ENCODE measurements at places on chromosomes 2 and 18.

DNA sequence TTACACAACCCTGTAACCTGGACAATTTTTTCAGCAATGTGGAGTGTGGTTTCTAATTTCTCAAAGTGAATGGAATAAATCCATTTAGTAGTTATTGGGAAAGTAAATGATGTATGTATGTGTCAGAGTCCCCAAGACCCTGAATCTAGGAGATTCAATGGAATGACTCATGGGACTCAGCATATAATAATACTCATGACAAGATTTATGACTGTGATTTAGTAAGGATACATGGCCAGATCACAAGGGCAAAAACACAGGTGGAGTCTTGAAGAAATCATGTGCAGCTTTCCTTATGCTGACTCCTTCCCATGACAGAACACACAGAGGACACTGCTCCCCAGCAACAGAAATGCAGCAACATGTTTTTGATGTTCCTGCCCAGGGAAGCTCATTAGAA lies 1877.7 kb upstream of the LRRTM1 start:
- no peak for DNase-seq

DNA sequence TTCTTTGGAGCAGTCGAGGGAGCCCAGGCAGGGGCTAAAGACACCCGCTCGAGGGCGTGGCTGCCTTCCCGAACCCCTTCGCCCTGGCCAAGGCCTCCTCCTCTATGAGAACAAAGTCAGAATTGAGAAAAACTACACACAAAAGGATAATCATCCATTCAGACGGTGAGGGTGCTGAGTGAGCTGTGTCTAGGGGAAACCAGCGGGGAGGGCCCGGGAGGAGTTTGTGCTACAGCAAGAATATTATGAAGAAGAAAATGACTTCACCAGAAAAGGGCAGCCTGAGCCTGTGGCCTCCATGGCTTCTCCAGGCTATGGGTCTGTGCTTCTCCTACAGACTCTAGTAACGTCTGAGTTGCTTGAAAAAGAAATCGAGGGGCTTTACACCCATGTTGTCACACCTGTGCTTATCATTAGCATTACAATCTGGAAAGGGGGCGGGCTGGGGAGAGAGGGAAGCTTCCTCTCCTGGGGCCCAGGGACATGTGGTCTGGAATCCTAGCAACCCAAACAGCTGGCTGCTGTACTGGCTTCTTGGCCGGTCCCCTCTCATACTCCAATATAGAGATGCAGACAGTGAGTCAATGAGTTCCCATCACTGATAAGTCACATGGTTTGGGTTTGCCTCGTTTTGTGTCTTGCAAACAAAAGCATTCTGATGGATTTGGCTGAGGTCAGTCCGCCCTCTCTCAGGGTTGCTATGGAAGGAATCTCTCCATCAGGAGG lies 52.0 kb upstream of the ARL4C start:
- DNase-seq: no peak

- no peak for DNase-seq
Measured at GRCh38 chr2:240936106-240936505, 30.0 kb downstream of the CROCC2 start.

DNA sequence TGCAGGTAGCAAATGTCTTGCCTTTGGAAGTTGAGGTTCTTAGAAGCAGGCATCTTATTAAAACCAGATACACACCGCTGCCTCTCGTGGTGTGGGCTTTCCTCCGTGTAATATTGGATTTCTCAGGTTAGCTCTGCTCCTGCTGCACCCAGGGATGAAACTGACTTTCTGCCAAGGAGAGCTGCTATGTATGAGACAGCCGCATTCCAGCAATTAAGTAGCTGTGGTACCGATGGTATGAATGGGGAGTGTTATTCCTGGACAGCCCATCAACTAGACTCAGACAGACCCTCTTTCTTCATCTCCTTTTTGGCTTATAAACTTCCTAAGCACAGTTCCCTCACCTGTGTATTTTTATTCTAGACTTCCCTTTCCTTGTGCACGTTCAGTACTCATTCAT lies 6.8 kb upstream of the EHD3 start:
- no peak for DNase-seq

DNA sequence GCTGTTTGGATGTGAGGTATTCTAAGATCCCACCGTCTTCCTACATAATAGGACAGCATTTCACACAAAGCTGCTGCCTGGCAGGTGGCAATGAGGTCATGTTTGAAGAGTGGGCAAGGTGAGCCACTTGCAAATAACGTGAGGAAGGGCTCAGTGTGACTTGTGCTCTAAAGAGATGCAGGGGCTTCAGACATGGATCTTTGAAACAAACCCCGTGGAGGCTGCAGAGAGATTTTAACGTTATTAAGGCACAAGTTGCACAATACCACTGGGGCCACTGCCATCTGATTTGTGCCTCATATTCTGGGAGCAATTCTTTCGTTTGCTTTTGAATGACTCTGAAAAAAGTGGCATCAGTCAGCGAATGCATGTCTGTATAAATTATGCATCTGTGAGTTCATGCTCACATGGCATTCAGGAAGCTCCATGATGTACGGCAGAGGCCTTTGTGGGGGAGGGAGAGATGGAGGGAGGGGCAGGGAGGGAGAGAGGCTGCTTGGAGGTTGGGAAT lies 362.0 kb downstream of the SOX11 start:
- DNase-seq: peak; percentile 47

DNA sequence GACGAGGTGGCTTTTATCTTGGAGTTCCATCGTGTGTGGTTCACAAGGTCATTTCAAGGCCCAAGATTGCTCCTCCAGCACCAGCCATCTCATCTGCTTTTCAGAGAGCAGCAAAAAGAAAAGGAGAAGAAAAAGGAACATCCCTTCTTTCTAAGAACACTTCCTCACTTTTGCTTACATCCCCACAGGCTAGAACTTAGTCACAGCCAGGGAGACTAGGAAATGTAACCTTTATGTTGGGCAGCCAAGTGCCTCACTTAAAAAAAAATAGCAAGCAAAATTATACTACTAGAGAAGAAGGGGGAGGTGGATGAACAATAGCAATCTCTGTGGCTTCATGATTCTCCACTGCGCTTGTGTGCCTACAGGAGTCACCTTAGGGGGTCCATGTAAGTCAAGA lies 141.8 kb downstream of the SMAD2 start:
- DNase-seq: no peak

- peak; percentile 42 for DNase-seq
Measured at GRCh38 chr18:45621061-45621511, 5.8 kb downstream of the SLC14A2 start.

DNA sequence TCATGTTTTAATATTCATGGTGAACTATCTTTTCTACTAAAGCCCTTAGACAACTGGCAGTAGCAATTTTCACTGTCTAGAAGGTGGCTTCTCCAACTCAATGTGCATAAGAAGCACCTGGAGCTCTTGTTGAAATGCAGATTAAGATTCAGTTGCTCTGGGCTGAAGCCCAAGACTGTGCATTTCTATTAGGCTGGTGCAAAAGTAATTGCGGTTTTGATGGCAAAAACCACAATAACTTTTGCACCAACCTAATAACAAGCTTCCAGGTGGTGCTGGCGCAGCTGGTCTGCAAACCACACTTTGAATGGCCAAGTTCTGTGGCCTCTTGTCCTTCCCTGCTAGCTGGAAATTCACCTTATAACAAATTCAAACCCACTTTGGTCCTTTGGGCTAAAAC lies 26.7 kb upstream of the VPS54 start:
- DNase-seq: no peak

DNA sequence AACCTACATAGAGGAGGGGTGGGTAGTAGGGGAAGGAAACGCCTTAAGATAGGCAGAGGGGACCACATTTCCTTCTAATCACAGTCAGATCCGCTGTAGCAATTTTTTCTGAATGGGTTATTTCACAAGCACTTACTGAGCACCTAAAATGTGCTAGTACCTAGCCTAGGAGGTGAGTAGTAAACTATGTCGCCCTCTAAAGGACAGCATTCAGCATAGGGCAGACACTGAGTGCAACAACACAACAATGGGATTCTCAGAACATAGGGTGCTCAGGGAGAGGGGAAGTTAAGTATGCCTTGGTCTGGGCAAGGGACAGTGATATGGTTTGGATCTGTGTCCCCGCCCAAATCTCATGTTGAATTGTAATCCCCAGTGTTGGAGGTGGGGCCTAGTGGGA lies 166.1 kb upstream of the RAB6C start:
- no peak for DNase-seq

DNA sequence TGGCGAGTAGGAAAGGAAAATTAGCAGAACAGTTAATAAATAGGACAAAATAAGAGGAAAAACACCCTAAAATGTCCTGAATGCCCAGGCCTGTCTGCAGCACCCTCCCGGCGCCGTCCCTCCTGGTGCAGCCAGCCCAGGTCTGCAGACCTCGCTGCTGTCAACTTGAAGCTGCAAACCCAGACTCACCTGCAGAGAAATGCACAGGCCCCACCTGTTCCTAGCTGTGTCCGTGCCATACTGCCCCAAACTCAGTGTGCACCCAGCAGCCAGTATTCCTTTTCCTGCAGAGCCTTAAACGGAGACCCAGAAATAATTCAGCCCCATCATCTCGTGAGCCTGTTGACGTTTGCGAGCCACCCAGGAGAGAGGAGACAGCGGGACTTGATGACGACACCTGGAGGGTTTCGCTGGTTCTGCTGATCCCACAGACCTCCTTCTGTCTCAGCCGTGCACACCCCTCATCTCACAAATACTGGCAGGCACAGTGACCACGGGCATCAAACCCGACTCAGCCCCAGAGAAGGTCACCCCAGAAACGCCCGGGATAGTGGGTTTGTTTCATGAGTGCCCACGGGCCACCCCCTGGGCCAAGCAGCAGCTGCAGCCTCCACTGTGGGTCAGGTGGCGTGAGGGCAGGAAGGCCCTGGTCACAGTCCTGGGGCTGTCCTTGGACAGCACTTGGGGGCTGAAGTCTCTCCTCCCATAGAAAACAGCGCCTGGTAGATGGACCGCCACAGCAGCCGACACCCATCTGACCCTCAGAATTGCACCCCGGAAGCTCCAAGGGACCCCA lies 239.5 kb upstream of the SALL3 start:
- DNase-seq: no peak

- DNase-seq: no peak
Measured at GRCh38 chr18:55811925-55812324, 223.9 kb upstream of the TCF4 start.

GRCh38 chr2:50763776-50764175 lies 268.2 kb downstream of the NRXN1 start:
- DNase-seq: no peak

DNA sequence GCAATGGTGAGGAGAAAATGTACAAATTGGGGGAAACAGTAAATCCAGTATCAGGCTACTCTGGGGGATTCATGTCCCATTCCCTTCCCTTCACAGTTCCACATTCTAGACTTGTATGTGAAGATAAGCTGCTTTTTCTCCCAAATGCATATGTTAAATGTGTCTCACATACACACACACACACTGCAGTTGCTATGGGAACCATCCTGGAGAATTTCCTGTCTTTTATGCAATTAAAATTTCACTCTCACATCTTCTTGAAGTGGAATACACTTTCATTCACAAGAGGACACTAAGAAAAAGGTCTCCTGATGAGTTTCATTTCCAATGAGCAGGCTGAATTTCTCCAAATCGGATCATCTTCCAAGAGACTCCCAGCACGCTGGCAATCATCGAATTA lies 366.0 kb downstream of the LRATD1 start:
- DNase-seq: no peak

GRCh38 chr2:200077210-200077650 lies 121.8 kb downstream of the MAIP1 start:
- DNase-seq: peak; percentile 43

DNA sequence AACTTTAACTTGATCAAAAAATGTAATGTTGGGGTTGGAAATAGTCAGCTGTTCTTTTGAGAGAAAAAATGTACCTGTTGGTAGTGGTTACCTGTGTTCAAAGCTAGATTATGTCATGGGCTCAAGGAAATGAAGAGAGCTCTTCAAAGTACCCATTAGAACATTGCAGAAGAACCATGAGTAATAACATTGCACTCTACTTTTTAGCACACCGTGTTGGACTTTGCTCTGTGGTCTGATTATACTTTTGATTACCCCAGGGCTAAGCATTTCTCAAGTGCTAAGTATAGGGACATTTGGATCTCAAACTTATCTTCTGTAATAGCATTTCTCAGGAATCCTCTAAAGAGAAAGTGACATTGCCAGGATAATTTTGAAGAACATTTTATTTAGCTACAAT lies 1122.8 kb upstream of the CELF4 start:
- no peak for DNase-seq

DNA sequence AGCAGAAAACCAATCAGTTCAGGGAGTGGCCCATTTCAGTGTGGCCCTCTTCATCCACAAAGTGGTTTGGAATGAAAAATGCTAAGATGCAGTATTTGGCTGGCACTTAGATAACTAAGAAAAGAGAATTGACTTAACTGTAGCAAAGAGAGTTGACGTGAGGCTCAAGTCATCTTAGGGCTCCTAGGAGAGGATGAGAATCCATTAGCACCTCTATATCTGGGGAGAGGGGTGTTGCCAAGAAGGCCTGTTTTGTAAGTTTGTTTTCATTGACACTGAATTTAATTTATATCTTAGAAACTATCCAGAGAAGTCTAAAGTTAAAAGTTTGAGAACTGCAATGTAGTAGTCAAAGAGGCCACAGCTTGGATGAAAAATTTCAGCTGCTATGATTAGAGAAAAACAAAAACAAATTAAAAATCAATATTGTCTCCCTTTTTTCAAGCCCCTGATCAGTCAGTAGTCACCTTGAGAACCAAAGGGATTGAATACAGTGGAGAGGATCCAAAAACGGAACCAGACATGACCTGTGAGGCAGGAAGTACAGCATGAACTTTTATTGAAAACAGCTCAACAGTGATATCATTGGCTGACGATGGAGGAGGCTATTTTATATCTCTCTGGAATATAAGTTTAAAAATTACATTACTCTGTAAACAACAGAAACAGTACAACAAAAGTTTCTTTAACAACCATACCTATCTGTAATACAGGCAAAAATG lies 52.7 kb downstream of the PHLPP1 start:
- DNase-seq: no peak

GRCh38 chr2:202237787-202238233 lies 587 bp downstream of the SUMO1 start:
- no peak for DNase-seq

GRCh38 chr2:236915186-236915585 lies 170.5 kb upstream of the COPS8 start:
- no peak for DNase-seq

- no peak for DNase-seq
Measured at GRCh38 chr2:113886479-113887008, 3.3 kb upstream of the ACTR3 start.

DNA sequence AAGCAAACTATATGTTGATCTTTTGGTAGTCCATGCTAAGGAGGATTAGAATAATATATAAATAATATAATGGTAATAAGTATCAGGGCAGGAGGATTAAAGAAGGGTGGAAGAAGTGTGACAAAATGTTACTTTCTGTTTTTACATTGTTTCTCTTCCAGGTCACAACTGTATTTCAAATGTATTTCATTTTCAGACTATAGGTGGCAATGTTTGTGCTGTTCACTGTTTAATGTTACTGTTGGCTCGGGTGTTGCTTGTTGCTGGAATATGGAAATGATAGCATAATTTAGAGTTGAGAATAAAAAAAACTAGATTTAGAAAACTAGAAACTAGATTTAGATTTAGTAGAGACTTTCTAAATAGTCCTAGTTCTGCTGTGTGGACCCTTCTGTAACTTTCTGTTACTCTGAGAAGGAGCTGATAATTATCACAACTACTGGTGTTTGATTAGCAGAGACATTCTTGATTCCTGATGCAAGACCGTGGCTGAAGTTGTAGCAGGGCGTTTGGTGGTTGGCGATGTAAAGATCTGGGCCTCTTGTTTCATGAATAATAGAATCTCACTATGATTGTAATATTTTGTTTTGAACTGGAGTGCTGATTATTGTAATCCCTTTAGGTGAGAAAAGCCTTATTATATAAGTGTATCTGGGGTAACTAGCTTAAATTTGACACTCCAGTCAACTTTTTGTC lies 7.9 kb downstream of the NEDD4L start:
- DNase-seq: no peak

- DNase-seq: no peak
Measured at GRCh38 chr18:58419587-58420199, 209.2 kb downstream of the ALPK2 start.

Data from NCI-H774 (cell line).